ENCODE measurements at places on chromosomes 2 and 18.
A peak's percentile ranks its signal among the peaks of the same experiment; 100 is the strongest.

DNA sequence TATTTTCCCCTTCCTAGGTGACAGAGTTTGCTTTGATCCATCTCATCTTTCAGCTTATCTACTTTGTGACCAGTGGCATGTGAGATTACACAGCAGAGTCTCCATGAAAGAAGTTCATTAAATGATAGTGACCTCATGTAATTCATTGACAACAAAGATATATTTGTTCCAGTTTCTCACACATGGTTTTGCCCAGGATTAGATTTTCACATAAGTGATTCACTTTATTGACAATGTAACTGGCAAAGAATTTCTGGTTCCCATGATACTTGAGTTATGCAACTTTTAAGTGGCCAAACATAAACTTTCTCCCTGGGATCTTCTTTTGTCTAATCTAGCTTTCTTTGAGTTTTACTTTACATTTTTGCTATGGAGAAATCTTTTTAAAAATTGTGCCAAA, 50.0 kb downstream of the MC4R start:
- no peak for DNase-seq

- no peak for DNase-seq
Observed at GRCh38 chr18:28032177-28032576, 144.8 kb downstream of the CDH2 start.

DNA sequence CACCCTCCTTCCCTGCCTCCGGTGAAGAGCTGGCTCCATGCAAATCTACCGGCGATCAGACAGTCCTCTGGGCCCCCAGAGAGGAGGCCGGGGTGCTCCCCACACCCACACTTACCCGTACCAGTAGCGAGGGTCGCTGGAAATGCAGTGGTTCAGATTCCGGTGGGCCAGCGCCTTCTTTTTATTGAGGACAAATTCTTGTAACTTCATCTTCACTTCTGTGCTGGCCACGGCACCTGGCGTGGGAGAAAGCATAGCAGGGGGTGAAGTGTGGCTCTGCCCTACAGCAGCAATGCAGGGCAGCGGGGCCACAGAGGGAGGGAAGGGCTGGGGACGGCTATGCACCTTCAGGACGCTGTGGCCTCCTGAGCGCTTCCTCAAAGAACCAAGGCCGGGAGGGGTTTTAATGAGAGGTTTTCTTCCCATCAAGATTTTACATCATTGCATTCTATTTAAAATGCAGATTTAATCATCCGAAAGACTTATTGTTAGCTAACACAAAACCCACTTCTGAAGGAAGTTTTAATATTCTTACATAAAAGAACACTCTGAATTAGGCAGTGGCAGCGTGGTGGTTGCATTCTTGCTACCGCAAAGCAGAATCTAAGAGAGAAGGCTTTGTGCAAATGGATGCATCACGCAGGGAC, 237.0 kb downstream of the HDAC4 start:
- no peak for DNase-seq

DNA sequence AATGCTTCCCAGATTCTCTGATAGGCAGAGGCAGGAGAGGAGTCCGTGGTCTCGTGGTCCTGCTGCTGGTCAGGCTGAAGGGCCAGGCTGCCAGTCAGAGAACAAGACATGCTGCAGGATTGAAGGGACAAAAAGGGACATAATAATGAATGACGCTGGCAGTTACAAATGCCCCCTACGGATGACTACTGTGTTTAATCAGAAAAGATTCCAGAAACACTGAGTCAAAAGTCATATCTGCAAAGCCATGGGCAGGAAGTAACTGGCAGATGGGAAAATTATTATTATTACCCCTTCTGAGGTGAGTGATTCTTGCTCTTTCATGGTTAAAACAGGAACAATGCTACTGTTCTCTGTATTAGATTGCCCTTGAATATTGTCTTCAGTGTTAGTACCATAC, 19.0 kb downstream of the LCT start:
- DNase-seq: no peak

GRCh38 chr2:230471074-230471473, 55.1 kb downstream of the SP100 start:
- no peak for DNase-seq

DNA sequence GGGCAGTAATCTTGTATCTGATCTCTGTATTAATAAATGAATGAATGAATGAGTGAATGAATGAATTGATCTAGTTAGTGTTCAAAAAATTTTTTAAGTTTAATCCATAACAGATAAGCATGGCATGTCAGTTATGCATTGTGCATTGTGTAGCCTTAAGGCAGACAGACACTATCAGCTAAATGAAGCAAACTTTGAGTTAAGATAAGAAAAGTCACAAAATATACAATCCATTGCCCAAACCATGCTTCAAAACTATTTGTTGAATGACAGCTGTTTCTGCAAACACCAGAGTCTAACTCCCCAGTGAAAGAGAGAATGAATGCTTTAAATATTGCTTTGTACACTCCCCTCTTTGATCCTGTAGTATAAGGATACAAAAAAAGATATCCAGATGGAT, 314.3 kb upstream of the ETAA1 start:
- DNase-seq: no peak

GRCh38 chr2:173424886-173425285, 70.2 kb downstream of the CDCA7 start:
- DNase-seq: no peak

GRCh38 chr2:72915320-72915906, 1.9 kb upstream of the EMX1 start:
- DNase-seq: peak; percentile 45

GRCh38 chr2:73935641-73936040, 9.0 kb downstream of the DGUOK start:
- no peak for DNase-seq

DNA sequence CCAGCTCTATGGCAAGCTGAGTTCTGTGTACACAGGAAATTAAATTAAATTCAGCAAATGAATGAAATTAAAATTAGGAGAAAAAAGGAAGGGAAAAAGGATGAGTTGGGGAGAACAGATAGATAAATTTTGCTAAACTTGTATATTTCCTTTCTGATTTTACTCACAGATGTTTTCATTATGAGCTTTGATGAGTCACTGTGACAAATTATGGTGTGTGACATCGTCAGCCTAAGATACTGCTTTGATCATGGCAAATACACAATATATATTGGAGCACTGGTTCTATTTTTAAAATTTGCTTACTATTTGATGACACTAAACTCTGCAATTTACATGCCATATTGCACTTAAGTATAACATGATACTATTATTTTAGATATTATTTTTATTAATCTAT, 464.6 kb upstream of the SPHKAP start:
- DNase-seq: no peak

- DNase-seq: peak; percentile 90
Observed at GRCh38 chr2:222283634-222284033, 15.2 kb downstream of the PAX3 start.

DNA sequence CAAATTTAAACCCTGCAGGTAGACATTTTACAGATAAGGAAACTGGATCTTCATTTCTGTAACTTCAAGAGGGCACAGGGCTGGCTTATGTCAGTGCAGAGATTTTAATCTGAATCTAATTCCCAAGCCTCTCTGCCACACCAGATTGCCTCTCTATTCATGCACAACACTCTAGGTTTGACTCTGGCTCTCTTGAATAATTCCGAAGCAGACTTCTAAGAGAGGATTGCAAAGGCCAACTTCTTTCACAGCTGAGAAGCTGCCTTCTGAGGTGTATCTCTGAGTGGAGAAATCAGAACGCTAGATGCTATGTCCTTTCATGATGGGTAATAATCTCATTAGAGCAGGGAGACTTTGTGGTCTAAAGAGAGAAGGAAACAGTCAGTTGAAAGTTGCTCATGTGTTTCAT, 20.1 kb upstream of the MGAT5 start:
- no peak for DNase-seq

- peak; percentile 63 for DNase-seq
Observed at GRCh38 chr18:79400091-79400590, 4.4 kb downstream of the NFATC1 start.

DNA sequence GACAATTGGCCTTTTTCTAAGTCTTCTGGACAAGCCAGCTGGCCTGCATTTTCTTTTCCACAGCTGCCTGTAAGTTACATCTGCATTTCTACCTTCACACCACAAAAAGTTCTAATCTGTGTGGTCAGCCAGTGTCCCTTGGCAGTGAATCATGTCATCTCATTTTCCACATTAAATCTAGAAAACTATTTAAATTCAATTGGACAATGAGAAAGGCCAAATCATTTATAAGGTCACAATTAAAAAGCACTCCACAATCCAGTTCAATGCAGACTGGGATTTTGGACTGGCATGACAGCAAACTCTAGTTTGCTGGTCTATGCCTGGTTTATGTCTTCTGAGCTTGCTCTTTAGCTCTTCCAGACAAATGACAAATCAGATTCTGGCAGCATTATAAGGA, 494.2 kb upstream of the SPHKAP start:
- no peak for DNase-seq

- DNase-seq: no peak
Observed at GRCh38 chr2:73594251-73594650, 48.0 kb downstream of the NAT8 start.

DNA sequence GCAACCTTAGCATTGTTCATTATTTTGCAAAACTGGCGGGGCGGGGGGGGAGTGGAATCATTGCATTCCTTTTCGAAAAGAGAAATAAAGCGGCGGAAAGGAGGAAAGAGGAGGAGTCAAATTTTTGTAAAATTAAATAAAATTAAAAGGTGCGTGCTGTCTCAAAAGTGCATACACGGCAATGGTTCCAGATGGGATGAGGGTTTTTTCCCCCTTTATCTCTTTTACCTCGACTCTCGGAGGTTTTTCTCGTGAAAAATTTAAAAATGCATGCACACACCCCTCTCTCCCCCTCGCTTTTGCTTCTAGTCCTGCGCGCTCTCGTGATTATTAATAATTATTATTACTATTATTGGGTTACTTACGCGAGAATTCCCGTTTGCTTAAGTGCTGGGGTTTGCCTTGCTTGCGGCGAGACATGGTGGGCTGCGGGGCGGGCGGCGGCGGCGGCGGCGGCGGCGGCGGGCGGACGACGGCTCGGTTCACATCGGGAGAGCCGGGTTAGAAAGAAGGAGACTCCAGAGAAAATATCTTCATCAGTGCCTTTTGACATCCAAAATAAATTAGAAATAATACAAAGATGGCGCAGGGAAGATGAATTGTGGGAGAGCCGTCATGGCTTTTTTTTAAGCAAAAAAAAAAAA, 481 bp downstream of the BCL11A start:
- DNase-seq: no peak

DNA sequence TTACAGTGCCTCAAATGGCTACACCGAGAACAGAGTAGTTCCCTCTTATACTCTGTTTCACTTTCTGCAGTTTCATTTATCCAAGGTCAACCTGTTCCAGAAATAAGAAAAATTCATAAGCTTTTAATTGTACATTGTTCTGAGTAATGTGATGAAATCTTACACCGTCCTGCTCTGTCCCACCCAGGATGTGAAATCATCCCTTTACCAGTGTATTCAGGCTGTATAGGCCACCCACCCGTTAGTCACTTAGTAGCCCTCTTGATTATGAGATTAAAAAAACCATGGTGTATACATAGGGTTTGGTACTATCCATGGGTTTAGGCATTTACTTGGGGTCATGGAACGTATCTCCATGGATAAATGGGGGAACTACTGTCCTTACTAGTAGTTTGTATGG, 29.8 kb downstream of the STARD6 start:
- no peak for DNase-seq

DNA sequence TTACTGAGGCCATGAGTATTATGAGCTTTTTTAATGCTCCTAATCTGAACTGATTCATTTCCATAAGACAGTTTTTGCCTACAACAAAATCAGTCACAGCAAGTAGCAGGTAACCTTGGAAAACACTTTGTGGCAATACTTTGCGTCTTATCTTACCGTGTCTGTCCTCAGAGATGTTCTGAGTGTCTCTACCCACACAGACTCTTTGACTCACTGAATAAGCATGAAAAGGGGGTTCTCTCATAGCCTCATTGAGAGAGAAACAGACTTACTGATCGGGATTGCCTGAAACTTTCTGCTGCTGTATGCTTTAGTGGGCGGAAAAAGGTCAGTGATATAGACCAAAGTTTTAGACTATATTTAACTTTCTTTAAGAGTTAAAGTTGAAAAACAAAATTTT, 92.6 kb downstream of the MYL12B start:
- no peak for DNase-seq

DNA sequence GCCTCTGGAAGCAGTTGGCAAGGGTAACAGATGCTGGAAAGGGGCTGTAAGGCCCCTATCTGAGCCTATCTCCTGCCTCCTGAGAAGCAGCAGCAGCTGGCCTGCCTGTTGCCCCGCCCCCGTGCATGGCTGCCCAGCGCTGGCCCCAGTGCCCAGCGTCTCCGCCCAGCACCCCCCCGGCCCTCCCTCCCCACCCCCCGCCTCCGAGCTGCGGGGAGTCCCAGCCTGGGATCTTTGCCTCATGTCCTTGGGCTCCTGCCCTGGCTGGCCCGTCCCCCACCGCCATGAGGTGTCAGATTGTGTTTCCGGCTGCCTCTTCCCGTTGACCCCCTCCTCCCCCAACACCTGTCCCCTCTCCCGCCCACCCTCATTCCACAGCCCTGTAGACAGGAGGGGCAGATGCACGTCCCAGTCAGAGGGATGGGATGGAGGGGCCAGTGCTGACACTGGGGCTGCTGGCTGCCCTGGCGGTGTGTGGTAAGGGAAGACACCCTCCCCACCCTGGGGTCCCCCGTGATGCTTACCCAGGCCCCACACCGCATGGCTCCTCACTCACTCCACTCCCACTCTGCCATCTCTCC, at the start of gene CHRND:
Gene CHRND, plus strand, starts transcription at position 370 of the 581 bp plus-strand sequence. Its CDS starts 56 bp downstream, at position 426.
- peak; percentile 55 for DNase-seq

GRCh38 chr2:216863946-216864345, 4.1 kb upstream of the TNP1 start:
- no peak for DNase-seq

- no peak for DNase-seq
Observed at GRCh38 chr18:7196421-7196820, 34.5 kb upstream of the LRRC30 start.

- no peak for DNase-seq
Observed at GRCh38 chr2:23836971-23837565, 89.9 kb downstream of the ATAD2B start.

DNA sequence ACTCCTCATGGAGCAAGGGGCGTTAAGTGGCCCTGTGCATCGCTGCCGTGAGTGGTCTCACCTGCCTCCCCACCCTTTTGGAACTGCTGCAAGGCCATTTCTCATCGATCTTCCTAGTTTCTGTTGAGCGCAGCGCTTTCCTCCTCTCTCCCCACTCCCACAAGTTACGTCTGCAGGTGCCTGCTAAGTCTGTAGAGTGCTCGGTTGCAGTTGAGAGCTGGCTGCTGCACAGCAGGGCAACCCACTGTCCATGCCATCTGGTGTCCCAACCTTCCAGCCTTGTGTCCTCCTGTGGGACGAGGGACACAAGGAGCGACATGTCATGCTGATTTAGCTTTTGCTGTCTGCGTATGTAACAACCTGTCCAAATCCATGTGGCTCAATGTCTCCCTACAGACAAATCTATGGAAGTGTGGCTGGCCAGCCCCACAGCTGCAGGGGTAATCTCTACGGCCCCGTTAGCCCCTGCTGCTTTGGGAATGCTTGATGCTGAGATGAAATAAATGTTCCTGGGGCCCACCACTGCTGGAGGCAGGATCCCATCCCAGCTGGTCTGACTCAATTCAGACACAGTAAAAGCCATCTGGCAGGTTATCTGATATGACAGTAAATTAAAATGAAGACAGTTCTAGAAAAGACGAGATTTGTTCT, 68.1 kb upstream of the TCF7L1 start:
- peak; percentile 71 for DNase-seq

GRCh38 chr2:16661936-16662839, 3.4 kb downstream of the CYRIA start:
- no peak for DNase-seq

GRCh38 chr2:161418275-161418714, 2.2 kb downstream of the TBR1 start:
- DNase-seq: no peak

Measured in neural progenitor cell (in vitro differentiated cells).